ENCODE measurements at places on chromosomes 5 and 9.

GRCh38 chr5:155309021-155309746 lies 295.6 kb downstream of the KIF4B start:
- no peak for DNase-seq

GRCh38 chr9:124137009-124137943 lies 120.5 kb upstream of the NEK6 start:
- DNase-seq = peak; percentile 77

DNA sequence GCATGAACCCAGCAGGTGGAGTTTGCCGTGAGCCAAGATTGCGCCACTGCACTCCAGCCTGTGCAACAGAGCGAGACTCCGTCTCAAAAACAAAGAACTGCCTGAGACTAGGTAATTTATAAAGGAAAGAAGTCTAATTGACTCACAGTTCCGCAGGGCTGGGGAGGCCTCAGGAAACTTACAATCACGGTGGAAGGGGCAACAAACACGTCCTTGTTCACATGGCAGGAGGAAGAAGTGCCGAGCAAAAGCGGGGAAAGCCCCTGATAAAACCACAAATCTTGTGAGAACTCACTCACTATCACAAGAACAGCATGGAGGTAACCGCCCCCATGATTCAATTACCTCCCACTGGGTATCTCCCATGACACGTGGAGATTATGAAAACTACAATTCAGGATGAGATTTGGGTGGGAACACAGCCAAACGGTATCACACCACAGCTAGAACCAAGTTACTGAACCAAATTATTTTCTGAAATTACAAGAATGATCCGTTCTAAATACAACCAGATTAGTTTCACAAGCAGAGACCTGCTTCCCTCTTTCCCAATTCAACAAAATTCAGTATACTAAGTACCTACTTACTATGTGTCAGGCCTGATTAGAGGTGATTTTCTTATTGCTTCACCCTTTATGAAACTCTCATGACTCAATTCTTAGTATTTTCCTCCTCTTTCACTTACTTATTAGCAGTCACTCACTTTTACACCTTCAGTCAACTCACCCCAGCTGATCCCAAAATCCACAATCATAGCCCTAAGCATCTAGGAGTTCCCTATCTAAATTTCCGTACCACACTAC lies 8.4 kb downstream of the UBTD2 start:
- DNase-seq = no peak

DNA sequence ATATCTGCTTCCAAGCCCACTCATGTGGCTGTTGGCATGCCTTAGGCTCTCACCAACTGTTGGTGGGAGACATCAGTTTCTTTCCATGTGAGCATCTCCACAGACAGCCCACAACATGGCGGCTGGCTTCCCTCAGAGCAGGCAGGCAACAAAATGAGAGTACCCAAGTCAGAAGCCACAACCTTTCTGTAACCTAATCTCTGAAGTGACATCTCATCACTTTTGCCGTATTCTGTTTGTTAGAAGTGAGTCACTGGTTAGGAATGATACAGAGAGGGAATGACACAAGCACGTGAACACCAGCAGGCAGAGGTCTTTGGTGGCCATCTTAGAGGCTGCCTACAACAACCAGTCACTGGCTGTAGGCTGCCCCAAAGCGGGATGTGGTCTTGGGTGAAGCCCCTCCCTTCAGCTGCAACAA lies 88.6 kb upstream of the RASGRF2 start:
- no peak for DNase-seq

DNA sequence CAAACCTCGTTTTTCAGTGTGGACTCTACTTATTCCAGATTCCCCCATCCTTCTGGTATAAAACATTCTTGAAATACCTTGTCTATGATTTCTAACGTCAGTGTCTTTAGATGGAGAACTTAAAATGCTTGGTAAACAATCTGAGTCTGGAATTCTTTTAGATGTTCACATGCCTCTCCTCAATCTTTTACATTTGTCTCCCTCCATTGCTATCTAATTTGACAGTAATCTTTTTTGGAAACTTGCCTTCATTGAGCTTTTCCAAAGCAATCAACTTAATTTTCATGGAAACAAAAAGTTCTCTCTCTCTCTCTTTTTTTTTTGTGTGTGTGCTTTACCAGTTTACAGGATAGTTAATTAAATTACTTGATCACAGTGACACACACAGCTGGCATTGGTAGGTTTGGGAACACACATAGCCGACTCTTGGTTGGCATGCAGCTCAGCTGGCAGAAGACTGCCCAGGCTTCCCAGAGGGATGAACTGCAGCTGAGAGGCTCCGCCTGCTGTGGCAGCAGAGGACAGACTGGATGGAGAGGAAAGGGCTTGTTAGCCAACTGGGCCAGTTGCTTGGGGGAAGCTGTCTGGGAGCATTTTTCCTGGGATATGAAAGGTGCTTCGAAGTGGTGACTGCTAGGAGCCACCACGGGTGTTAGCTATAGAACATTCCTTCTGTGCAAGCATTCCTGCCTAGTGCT lies 271.3 kb downstream of the ZSWIM6 start:
- no peak for DNase-seq

DNA sequence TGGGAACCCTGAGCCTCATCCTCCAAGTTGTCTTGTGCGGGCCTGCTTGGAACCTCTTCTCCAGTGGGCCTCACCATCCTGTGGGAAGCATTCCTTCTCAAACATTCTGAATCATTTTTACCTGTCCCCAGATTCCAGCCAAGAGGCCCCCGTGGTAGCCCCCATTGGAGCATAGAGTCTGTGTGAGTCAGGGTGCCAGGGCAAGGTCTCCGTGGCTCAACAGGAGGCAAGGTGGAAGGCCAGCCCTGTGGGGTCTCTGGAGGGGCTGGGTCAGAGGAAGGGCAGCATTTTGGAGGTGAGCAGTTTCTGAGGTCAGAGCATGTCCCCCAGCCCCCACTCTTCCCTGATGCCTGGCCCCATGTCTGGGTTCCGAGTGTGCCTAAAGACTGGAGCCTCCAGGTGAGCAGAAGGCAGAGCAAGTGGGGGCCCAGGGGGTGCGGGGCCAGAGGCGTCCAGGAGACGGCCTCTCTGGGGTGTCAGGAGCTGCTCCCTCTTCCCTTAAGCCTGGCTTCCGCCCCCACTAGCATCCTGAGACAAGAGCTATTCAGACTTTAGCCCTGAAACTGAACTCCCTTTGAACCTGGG lies 2.1 kb downstream of the CACNA1B start:
- DNase-seq = no peak

DNA sequence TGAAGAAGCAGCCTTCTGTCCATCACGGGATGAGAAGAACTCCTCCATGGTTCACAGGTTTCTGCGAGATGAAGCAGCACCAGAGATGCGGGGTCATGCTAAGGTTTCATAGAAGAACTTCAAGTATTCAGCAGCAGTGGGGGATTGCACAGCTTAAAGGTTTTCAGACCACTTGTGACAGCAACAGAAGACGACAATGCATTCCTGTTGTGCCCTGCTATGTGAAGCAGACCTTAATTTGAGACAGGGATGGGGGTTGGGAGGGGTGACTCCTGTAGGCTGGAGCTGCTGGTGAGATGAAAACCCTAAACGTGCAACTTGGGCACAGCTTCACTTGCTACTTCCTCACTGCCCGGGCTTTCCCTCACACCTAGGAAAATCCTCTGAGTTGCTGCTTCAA lies 256.0 kb downstream of the SLIT3 start:
- DNase-seq = no peak

GRCh38 chr5:142013734-142014521 lies 1.1 kb upstream of the GNPDA1 start:
- no peak for DNase-seq

DNA sequence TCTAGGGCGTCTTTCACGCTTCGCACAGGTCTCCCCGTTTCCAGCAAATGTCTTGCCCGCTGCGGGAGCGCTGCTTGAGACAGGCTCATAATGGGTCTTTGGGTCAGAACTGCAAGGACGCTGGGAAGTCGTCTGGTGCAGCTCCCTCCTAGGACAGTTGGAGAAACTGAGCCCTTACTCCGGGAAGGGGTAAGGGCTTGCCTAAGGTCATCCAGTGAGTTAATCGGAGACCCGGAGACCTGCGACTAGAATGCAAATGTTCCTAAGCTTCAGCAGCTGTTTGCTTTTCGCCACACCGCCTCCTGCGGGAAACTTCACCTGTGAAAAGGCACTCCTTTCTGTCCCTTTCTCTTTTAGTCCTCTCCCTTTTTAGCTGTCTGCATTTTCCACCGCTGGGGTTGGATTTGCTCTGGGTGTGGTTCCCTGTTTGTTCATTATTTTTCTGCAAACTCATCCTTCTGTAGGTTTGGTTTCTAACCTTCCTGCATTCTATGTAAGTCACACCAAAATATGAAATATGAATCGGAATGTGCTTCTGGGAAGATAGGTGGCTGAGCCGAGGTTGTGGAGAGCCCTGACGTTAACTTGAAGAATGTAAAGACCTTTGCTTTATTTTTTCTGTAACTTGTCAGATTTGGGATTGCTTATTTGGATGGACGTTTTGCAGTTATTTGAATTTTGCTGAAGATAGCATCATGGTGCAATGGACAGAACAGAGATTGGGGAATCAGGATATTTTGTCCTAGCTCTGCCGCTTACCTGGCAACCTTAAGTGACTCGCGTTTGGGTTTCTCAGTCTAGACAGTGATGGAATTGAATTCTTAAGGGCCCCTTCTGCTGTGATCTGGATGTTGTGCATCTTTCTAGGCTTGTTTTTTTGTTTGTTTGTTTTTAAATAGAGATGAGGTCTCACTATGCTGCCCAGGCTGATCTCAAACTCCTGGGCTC lies 909 bp downstream of the SLC36A1 start:
- no peak for DNase-seq

GRCh38 chr5:34541067-34541466 lies 115.1 kb upstream of the RAI14 start:
- no peak for DNase-seq

DNA sequence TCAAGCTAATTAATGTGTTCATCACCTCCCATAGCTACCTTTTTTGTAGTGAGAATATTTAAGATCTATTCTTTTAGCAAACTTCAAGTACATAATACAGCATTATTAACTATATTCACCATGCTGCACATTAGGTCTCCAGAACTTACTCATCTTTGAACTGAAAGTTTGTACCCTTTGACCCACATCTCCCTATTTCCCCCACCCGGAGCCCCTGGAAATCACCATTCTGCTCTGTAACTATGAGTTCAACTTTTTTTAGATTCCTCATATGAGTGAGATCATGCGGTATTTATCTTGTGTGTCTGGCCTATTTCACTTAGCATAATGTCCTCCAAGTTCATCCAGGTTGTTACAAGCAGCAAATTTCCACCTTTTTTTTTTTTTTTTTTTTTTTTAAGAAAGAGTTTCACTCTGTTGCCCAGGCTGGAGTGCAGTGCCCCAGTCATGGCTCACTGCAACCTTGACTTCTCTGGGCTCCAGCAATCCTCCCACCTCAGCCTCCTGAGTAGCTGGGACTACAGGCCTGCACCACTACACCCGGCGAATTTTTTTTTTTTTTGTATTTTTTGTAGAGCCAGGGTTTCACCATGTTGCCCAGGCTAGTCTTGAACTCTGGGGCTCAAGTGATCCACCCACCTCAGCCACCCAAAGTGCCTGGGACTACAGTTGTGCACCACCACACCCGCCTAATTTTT lies 100.4 kb upstream of the SAP30L start:
- DNase-seq = no peak

GRCh38 chr5:106080535-106080934 lies 1590.2 kb downstream of the EFNA5 start:
- no peak for DNase-seq

DNA sequence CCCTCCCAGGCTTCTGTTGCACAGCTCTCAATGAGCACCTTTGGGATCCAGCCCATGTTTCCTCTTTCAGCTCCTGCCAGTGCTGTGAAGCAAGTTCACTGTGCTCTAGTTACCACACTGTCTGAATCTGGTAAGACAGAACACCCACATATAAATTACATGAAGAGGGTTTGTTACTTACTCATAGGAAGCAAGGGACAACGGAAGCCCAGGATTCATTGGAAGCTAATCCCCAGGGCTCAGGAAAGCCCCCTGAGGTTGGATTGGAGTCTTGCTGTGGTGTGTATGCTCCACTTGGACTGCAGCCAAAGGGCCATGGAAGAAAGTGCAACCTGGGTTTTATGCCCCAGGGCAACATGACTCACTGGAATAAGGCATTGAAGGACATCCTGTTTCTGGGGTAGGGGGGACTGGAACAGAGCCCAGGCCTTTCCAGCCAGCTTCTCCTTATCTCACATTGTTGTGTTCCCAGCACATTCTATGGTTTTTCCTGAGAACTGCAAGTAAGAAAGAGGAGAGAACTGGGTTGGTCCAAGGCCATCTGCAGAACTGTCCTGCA lies 15.6 kb upstream of the CLK4 start:
- no peak for DNase-seq
